ENCODE measurements at places on chromosomes 5 and 9.
A peak's percentile ranks its signal among the peaks of the same experiment; 100 is the strongest.

GRCh38 chr5:135232958-135233357 lies 166.1 kb downstream of the MACROH2A1 start:
- DNase-seq: no peak

DNA sequence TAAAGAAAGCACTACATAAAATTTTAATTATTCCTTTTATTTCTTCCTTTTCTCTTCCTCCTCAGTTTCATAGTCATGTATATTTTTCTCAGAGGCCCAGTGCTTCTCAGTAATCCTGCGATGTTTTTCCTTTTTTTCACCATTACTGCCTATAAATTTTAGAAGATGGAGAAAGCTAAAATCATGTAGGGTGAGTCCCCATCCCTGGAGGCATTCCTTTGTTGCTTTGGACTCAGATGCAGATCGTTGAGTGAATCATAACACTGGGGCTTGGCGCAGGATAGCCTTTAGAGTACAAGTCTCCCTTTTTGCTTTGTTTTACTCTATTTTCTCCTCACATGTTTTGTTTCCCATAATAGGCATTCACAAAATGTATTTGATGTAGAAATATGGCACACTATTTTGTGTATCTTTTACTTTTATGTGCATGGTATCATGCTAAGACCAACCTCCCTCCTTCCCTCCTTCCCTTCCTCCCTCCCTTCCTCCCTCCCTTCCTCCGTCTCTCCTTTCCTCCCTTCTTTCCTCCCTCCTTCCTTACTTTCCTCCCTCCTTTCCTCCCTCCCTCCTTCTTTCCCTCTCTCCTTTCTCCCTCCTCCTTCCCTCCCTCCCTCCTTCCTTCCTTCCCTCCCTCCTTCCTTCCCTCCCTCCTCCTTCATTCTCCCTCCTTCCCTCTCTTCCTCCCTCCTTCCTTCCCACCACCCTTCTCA lies 72.4 kb downstream of the NUDT12 start:
- no peak for DNase-seq

DNA sequence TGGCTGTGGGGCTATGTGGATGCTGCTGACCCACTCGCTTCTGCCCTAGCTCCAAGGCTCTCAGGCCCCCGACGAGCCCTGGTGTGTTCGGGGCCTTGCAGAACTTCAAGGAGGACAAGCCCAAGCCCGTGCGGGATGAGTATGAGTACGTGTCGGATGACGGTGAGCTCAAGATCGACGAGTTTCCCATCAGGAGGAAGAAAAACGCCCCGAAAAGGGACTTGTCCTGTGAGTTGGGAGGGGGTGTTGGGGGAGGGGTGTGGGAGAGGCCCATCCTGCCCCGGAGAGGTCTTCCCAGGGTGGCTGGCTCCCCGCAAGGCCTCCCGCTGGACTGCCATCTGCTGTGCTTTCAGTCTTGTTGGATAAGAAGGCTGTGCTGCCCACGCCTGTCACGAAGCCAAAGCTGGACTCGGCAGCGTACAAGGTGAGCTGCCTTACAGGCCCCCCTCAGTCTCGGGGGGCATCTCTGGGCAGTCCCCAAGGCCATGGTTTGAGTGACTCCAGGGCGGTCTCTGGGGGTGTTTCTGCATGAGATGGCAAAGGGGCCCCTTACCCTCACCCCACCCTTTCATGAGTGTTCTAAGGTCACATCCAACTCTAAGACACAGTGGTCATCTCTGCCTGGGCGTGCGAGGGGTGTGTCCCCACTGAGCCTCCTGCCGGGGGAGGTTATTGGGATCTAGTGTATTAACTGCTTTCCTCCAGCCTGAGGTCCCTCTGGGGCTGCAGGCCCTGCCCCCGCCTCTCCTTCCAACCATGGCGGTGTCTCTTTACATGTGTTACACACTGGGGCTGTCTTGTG lies 89.5 kb downstream of the PHF2 start:
- DNase-seq: no peak

DNA sequence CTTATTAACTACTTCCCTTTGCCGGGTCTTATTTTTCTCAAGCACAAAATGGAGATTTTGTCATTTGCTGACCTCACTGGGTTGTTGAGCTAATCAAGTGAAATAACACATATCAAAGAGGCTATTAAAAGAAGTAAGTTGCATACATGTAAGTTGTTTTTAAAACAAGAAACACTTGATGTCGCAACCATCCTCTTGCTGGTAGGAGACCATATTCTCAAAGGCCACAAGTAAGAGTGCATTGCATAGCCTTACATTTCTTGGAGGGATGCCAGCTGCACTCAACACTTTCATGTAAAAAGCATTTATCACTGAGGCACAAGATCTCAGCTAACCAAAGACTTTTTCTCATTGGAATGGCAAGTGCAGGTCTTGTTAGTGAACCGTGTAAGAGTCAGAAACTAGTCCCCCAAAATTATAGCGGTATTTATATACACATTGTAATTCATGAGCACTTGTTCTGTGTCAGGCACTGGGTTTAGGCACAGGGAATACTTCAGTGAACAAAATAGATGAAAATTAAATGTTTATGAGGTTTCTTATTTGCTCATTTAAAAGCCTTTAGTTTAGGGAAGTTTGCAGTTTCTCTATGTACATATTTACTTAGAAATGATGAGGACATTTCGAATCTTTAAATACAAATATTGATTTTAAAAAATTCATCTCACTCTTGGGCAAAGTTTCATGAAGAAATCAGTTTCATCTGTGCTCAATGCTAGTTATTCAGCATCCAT lies 72.0 kb downstream of the ZFAND5 start:
- DNase-seq: no peak

- DNase-seq: no peak
These were observed 2.8 kb upstream of the OR2V1 start for GRCh38 chr5:181133610-181134231.

DNA sequence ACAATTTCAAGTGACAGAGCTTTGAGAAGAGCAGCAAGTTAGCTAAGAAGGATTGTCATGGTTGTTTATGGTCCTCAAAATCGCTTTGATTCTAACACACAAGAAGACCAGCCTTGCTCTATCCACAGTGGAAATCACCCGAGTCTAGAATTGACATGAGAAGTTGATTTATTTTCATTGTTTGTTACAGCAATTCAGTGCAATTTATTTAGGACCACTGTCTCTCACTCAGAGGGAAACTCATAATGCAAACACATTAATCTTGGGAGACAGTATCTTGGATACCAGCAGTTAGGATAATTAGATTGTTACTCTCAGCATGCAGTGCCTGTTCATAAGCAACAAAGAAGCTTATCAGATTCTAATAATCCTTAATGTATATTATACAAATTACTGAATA lies 498.9 kb downstream of the NTRK2 start:
- DNase-seq: no peak

DNA sequence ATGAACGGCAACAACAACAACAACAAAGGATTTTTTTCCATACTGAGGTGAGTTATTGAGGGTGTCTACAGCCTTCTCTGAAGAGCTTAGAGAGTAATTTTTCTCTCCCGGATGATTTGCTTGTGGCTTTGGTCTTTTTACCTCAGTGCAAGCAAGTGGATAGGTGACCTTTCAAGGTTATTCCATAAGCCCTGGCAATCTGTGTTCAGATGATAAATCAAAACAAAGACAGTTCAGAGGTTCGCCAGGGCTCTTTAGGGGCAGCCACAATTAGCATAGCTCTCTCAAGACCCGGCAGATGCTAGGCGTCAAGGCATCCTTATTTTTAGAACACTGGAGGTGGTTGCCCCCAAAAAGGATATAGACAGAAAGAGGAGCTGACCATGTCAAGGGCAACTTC lies 417.9 kb upstream of the C9orf72 start:
- no peak for DNase-seq

DNA sequence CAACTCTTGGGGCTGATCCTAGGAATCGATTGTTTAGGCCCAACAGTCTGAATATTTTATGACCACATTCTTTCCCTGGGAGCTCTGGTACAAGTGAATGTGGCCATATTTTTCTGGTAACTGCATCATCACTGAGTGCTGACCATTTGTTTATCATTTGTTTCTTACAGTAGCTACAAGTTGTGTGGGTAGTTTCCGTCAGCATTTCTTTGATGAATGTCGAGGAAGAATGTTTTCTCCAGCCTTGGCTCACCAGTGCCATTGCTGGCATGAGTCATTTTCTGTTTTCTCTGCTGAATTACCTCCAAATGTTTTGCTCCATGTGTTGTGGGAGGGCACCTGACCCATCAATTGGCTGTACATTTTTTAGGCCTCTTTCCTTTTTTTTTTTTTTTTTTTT lies 14.1 kb upstream of the CARD19 start:
- DNase-seq: no peak

- no peak for DNase-seq
These were observed 400.3 kb downstream of the EBF1 start for GRCh38 chr5:158699298-158699880.

DNA sequence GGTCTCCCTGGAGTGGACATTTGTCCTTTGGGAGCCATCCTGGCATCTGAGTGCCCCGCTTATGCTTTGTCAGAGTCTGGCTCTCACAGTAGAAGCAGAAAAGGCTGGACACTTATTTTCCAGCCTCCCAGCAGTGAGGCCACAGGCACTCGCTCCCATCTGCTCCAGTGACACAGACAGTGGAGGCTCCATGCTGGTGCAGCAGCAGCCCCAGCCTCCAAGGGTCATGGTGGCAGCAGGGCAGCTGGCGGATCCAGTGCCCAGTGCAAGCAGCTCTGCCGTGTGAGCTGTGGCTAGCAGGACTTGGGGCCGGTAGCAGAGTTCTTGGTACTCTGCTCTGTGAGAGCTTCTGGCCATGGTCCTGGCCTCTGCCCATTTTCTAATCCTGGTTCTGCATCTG lies 157.3 kb upstream of the ALDH1B1 start:
- DNase-seq: no peak

DNA sequence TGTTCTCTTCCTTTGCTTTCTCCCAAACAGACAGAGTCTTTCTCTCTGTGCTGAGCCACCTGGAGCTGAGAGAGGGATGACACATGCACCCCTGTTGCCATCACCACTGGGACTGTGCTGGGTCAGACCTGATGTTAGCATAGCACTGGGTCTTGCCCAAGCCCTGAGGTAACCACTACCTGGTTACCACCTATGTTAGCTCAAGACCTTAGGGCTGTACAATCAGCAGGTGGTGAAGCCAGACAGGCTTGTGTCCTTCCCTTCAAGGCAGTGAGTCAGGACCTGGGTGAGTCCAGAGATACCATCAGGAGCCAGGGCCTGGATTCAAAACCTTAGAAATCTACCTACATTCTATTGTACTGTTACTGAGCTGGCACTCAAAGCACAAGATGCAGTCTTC lies 32.1 kb downstream of the FST start:
- no peak for DNase-seq

- DNase-seq: no peak
These were observed 118.7 kb upstream of the SGCD start for GRCh38 chr5:156208271-156208670.

DNA sequence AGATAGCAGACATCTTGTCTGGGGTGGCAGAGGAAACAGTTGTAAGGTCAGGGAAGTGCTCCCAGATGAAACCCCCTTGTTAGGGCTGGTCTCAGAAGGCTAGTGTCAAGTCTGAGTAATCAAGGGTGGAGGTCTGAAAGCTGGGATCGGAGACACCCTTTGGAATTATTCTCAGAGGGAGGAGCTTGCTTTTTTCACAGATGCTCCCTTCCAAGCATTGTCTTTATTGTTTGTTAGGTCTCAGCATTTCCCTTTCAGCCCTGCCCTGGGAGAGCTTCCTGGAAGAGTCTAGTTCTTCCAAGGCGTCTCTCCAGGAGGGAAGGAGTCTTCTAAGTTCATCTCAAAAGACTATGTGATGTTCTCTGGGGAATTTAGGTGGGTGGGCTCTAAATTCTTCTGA lies 3.2 kb downstream of the TEK start:
- no peak for DNase-seq

DNA sequence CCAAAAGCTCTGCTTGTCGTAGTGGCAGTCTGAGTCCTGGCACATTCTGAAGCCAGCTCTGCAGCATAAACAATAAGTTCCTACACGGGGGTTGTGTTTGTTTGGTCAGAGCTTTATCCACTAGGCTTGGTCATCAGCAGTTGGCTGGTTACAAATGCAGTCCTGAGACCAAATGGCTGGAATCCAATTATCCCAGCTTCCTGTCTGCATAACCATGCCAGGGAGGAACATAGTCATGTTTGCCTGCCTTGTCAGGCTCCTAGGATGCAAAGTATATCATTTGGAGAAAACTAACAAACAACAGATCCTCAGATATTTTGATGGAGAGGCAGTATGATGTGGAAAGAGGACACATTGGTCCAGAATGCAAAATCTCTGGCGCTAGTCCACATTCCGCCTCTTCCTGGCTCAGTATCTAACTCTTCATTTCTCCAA lies 85.8 kb downstream of the FBXO38 start:
- DNase-seq: no peak

- peak; percentile 64 for DNase-seq
These were observed 1.3 kb upstream of the IQGAP2 start for GRCh38 chr5:76401801-76402250.

DNA sequence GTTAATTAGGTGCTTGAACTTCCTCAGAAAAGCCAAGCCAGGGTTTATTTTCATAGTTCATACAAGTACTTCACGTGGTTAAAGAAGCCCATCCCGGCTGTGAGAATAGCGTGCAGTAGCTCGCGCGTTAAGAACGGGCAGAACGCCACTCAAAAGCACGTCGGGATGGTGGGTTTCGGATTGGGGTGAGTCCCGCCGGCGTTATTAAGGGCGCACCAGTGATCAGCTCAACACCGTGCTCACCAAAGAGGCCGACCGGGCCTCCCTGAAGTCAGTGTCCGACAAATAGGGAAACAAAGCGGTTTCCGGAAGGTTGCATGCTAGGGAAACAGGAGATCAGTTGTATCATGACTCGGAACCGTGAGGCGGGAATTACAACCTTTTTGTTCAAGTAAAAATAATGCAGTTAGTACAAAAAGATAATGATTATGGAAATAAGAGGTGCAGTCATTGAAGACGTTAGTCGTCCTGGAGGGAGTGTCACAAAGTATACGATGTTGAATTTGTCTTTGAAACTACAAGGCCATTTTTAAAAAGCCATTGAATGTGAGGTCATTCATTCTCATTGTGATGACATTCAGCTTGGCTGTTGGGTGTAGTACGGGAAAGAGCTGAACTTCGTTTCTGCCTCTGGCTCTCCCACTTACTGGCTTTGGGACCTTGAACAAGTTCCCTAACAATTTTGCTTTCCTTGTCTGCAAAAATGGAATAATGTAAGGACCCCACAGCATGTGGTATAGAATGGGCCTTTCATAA lies 992 bp downstream of the SETD9 start:
- DNase-seq: no peak

DNA sequence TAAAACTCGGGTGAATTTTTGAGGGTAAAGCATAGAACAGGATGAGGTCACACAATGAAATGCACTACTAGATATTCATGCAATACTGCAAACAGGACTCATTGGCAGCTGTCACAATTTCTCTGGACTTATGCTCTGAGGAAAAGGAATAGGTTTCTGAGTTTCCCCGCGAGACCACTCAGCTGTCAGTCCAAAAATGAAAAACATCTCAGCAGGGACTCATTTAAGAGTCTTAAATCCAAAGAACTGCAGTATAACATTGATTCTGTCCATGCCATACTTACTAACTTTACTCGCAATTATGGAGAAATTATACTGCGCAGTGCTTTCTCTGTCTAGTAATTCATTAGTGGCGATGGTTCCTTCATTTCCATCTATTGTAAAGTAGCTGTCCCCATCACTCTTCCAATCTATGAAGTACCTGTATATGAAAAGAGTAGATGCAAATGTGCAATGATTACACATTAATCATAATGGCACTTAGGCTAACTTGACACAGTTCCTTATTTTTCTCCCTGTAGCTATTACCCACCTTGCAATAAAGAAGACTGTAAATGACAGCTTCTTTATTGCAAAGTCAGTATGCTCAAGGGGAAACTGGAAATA lies 1070.0 kb downstream of the CDH12 start:
- DNase-seq: no peak

Measured in stimulated activated effector memory CD8-positive, alpha-beta T cell treated with anti-CD3 and anti-CD28 coated beads, Interleukin-12 subunit alpha, Interleukin-12 subunit beta, amount 100 ng/mL, for 72 hours (primary cell).